ENCODE measurements at places on chromosomes 2 and 18.

DNA sequence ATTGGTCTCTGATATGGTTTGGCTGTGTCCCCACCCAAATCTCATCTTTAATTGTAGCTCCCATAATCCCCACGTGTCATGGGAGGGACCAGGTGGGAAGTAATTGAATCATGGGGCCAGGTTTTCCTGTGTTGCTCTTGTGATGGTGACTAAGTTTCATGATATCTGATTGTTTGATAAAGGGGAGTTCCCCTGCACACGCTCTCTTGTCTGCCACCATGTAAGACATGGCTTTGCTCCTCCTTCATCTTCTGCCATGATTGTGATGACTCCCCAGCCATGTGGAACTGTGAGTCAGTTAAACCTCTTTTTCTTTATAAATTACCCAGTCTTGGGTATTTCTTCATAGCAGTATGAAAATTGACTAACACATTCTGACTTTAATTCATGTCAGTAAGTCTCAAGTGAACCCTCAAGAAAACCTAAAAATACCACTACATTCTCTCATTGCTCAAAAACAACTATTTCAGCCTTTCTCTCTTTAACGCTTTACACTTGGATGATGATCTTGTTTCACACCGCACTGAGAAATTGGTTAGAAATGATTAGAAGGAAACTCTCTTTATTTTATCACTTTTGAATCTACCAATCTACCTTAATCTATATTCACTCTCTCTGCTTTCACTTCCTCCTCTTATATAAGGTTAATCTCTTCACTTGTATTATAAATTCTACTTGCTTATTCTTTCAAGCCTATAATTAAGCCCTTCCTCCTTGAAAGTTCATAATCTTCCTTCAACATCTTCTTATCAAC lies 110.1 kb downstream of the GALR1 start:
- DNase-seq = no peak

DNA sequence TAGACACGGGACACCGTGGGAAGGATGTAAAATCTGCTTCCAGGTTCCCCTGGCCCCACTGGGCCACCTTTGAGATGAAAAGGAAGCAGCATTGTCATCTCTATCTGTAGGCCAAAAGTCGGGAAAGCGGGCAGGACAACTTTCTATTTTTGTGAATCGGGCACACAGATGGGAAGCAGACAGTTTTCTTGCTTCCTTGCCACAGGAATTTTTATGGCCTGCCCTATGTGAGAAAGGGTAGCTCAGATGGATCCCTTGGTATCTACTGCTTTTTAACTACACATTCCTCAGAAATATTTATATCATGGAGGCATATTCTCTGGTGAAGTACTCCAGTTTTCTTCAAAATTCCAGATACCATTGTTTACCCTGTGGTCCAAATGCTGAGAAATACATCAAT lies 735.5 kb downstream of the CBLN2 start:
- no peak for DNase-seq

DNA sequence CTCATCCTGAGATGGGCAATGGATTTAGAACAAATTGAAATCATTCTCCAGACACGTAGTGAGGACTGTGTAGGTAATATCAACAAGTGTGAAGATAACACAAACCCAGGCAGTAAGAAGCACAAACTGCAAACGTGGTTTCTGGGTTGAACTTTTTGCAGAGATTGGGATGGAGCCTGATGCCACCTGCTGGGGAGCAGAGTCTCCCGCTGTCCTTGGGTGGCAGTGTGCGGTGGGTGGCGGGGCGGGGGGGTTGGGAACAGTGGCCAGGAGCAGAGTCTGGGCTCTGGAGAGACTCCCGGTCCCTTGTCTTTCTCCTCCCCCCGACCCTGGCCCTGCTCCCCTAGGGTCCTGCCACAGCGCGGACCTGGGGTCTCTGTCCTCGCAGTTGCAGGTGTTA lies 19.5 kb downstream of the TRAF3IP1 start:
- peak; percentile 17 for DNase-seq

DNA sequence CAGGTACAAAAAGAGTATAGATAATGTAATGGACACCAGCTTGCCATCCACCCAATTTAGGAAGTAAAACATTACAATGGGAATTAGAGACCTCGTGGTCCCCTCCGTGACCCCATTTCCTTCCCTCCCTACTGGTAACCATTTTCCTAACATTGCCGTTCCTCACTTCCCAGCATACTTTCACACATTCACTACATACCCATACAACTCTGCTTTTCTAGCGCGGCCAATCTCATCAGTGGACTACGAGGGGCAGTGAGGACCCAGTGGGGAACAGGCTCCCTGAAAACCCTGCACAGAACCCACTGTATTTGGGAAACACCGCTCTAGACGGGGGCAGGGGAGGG lies 1.1 kb downstream of the ENOSF1 start:
- no peak for DNase-seq

DNA sequence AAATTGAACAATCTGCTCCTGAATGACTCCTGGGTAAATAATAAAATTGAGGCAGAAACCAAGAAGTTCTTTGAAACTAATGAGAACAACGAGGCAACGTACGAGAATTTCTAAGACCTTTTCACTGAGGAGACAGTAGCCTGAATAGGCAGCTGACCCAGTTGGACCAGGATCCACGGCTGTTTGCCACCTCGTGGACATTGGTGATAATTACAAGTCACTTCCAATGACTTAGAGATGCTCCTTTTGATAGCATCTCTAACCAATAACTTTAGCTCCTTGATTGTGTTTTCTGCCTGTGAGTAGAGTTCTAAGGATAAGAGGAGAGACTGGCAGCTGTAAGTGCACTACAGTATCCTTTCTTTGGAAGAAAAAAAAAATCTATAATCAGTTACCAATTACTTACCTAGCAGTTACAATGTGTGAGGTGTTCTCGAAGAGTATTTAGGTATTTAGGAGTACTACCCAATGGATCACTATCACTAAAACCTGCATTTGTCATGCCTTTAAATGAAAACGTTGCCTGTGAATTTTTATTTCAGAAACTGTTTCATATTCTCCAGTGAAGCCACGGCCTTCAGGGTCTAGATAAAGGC lies 31.3 kb upstream of the CNTNAP5 start:
- peak; percentile 25 for DNase-seq

GRCh38 chr18:44048846-44049245 lies 631.8 kb upstream of the SETBP1 start:
- no peak for DNase-seq

DNA sequence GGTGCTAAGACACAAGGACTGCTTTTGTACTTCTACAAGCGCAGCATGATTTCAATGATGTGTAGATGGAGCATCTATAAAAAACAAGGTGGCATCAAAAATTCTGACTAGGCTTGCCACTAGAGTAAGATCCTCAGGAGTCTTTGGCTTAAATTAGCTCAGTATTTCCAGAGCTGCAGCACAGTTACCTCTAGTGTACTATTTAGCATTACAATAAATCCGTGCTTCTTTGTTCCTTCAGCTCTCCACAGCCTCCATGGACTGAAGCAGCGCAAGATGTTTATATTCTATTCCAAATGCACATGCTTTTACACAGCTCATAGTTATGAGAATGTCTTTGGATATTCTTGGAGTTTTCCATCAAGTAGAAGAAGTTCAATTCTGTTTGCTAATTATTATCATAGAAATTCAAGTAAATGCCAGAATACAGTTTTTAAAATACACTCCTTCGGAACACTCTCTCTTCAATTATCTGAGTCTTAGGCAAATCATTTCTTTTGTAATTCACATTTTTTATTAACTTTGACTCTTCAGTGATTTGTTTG lies 1133.0 kb upstream of the LRRTM1 start:
- DNase-seq = no peak

DNA sequence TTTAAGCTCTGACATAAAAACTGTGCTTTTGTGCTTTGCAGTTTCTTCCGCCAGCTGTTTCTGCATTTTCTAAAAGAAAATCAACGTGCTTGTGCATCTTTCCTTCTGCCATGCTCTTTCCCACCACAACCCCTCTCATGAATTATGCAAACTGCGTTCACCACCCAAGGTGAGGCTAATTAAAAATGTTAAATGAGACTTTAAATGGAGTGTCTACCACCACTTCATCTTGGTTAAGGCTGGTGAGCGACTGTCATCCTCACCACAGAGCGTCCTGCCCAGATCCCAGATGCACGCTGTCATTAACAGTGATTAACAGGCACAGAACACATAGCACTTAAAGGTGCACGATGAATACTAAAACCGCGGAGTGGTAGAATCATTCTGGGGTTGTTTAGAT lies 250.5 kb upstream of the RAB6C start:
- no peak for DNase-seq

- DNase-seq = no peak
Observed at GRCh38 chr18:25177631-25178030, 174.3 kb downstream of the ZNF521 start.

- DNase-seq = no peak
Observed at GRCh38 chr2:147081831-147082230, 763.0 kb upstream of the ACVR2A start.

DNA sequence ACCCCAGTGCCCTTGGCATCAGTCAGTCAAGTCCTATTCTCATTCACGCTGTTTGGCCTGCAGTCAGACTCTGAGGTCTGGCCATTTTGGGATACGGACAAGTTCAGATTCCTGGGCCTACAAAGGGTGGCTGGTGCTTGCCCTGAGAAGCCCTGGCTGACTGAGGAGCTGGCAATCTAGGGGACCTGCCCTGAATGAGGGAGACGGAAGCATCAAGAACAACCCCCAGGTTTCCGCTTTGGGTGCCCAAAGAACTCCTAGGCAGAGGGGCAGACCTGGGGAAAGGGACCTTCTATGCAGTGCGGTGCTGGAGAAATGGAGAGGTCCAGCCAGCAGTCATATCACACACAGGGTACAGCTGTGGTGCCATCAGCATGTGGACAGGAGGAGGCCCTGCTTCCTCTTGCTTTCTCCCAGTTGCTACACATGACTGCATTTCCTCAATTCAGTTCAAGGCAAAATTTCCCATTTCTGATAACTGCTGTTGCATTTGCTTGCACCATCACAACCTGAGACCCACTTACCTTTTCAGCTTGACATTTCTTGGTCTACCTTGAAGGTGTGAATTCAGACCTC lies 70.9 kb upstream of the LGALSL start:
- DNase-seq = no peak

DNA sequence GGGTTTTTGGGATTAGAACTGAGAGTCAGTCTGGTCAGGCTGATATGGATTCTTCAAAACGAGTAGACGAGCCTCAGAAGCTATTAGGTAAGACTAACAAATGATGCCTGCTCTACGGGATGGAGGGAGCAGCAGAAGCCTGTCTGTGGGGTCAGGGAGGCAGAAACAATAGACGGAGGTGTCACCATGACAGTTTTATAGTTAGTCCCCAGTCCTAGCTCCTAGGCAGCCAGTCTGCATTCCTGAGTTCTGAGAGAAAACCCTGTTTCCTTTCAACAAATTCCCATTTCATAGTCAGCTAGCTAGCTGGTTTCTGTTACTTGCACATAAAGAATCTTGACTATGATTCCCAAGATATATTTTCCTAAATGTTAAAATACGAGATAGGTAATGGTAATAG lies 542.1 kb downstream of the PID1 start:
- DNase-seq = no peak

DNA sequence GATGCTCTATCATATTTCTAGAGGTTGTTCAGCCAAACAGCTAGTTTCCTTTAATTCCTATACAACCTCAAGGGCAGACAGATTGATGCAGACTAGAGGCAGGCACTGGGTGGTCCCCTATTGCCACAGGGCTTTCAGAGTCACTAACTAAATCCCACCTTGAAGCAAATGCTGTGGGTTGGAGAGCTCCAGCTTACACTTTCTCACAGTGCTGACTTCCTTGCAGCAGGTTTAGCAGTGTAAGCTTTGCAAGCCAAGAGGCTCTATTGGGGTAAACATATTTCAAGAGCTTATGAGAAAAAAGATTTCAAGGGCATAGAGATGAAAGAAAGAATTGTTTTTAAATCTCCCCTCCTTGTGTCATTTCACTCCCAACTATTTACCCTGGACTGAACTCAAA lies 366.5 kb upstream of the CRIM1 start:
- DNase-seq = no peak

GRCh38 chr2:55869637-55870325 lies 53.8 kb downstream of the EFEMP1 start:
- no peak for DNase-seq

DNA sequence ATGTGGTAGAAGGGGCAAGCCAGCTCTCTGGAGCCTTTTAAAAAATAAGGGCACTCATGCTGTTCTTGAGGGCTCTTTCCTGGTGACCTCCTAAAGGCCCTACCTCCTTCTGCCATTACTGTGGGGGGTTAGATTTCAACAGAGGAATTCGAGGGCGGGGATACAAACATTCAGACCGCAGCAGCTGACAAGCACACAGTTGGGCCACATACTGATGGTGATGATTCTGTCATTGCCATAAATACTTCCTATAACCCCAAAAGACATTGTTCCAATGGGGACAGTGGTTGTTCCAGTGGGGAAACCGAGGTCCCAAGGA lies 67.0 kb downstream of the TSHZ1 start:
- DNase-seq = no peak

- DNase-seq = no peak
Observed at GRCh38 chr18:21383031-21383430, 141.0 kb downstream of the GREB1L start.

DNA sequence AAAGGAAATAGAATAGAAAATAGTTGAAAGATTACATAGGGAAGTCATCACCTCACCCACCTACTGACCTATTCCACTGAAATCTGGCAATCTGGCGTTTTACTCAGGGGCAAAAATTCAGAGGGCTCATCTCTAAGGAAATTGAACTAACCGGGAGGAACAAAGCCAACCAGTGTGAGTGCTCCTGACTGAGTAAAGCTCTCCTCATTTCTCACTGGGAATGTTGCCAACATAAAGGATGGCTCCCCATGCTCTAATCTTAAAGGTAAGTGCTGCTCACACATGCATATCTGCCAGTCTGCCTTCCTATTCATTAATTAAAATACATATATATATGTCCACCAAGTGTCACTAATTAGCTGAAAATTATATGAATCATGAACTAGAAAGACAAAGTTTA lies 13.5 kb upstream of the DOK6 start:
- DNase-seq = no peak

DNA sequence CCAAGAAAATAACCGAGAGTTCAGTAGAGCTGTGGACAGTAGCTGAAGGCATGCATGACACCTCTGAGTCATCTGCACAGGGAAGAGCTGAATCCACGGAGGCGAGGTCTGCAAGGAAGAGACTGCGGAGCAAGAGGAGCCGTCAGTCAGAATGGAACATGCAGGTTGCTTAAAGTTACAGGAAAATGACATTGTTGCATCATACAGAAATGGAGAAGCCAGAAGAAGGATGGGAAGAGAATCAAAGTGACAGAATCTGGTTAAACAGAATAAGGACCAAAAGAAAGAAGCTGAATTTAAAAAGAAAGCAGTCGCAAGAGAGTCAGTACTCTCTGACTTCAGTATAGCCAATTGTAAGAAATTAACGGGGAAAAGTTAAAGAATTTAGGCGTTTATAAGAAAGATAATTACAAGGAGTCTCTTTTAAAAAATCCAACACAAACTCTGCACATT lies 533.8 kb downstream of the ADCYAP1 start:
- no peak for DNase-seq

Data from activated naive CD4-positive, alpha-beta T cell treated with anti-CD3 and anti-CD28 coated beads for 36 hours (primary cell).